ENCODE measurements at places on chromosomes 7 and 10.

- no peak for DNase-seq
These were observed 107.7 kb upstream of the FZD1 start for GRCh38 chr7:91156316-91157185.

- no peak for DNase-seq
These were observed 53.2 kb upstream of the TMEM273 start for GRCh38 chr10:49241385-49241784.

- DNase-seq: no peak
These were observed 22.9 kb upstream of the INSIG1 start for GRCh38 chr7:155274633-155275355.

- DNase-seq: no peak
These were observed 26.7 kb downstream of the IQCE start for GRCh38 chr7:2585446-2585845.

DNA sequence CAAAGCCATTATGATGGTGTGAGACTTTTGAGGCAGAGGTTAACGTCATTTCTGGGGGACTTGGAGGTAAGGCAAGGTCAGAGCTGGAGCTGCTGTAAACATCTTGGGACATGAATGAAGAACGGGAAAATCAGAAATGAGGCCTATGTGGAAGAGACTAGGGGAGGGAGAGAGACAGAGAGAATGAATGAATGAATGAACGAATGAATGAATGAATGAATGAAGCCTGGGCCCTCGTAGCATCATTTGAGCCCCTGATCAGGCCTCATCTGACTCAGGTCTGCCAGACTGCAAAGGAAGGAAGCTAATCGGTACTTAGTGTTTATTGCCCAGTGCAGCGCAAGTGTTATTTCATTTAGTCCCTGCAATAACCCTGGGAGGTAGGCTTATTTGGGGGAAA is 79.6 kb downstream of the SLIT1 start:
- no peak for DNase-seq

DNA sequence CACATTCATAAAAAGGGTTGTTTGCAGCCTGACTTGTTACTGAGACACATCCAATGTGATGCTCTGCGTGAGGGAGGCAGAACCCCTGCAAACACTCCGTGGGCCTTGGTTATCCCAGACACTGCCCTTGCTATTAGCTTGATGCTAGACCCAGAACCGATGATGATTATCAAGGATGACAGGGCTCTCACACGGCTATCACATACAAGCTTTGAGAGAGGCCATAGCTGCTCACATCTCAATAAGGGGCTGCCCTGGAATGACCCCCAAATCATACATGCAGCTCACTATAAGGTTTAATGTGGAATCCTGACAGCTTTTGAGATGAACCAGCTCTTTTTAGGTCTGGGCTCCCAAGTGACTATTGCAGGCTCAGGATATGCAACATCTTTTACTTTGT is 44.4 kb upstream of the TCERG1L start:
- DNase-seq: no peak

GRCh38 chr7:57789130-57789529 is 339.2 kb downstream of the ZNF716 start:
- no peak for DNase-seq

- DNase-seq: peak; percentile 22
These were observed 77.0 kb upstream of the GSDME start for GRCh38 chr7:24834128-24834798.

DNA sequence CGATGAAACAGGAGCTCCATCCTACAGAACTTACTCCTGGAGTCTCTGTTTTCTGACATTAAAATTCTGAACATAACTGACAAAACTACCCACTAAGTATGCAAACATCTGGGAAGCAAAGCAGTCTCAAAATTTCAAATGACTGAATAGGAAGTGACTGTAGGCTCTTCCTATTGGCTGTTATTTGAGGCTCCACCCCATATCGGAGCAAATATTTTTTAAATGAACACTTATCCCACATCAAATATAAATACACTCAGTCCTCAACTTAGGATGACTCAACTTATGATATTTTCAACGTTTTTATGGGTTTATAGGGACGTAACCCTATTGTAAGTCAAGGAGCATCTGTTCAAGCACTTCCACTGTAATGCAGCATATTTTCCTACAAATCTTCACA is 8.8 kb downstream of the HSPA12A start:
- DNase-seq: no peak

- DNase-seq: no peak
These were observed 26.8 kb upstream of the ITPRID1 start for GRCh38 chr7:31487071-31487470.

- DNase-seq: no peak
These were observed 23.1 kb upstream of the ZC3HAV1L start for GRCh38 chr7:139058943-139059342.

DNA sequence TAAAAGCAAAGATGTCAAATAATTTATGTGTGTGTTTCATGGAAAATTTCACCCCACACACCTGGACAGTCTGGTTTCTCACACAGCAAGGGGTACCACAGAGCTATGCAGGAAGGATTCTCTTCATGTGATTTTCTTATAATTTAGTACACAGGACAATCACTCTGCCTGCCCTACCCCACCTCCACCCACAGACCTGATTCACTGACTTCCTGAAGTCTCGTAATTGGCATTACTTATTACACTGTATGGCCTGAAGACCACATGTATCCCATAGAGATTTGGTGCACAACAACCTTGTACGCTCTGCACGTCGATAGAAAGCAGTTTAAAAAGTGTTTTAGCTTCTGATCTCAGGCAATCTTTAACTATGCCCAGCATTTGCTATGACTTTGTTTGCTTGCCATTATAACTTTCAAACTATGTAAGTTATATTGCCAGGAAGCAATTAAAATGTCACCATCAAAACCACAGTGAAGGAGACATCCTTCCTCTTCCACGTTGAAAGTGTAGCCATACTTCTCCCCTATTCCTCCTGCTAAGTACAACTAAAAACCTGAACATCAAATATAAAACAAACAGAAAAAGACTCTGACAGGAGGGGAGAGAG is 279.4 kb upstream of the IMMP2L start:
- DNase-seq: no peak

GRCh38 chr10:100045592-100045991 is 35.8 kb upstream of the DNMBP start:
- DNase-seq: no peak

GRCh38 chr10:75957314-75958120 is 526.1 kb downstream of the LRMDA start:
- DNase-seq: no peak

GRCh38 chr7:97079300-97079699 is 38.2 kb upstream of the SDHAF3 start:
- no peak for DNase-seq

DNA sequence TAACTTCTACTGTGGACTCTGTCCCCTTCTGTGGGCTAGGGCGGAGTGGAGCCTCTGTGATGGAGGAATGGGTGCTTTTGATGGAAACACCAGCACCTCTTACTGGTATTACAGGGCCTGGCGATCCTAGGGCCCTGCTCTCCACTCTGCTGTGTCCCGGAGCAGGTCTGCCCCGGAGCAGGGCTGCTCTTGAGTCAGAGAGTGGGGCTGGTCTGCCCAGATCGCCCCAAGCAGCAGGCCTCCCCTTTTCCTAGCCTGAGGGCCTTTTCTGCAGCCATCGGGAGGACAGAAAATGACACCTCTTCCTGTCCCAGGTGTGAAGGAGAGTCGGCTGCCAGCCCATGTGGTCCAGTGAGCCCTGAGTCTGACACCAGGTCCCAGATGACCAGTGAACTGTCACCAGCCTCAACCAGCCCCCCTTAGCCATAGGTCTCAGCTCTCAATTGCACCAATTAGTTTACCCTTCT is 1.4 kb downstream of the ZNF282 start:
- no peak for DNase-seq

GRCh38 chr10:101012525-101013364 is 13.1 kb downstream of the LZTS2 start:
- DNase-seq: no peak

DNA sequence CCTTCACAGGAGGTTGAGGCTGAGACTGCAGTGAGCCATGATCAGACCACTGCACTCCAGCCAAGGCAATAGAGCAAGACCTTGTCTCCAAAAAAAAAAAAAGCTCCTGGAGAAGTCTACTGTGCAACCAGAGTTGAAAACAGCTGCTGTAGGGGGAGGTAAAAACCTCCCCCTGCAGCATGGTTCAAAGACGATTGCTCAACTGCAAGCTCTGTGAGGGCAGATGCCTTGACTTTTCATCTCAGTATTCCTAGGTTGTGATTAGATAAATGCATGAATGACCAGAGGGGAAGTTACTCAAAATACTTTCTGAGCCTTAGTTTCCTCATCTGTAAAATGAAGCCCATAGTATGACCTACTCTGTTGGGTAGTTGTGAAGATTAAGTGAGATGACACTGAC is 25.0 kb upstream of the PPA1 start:
- no peak for DNase-seq

DNA sequence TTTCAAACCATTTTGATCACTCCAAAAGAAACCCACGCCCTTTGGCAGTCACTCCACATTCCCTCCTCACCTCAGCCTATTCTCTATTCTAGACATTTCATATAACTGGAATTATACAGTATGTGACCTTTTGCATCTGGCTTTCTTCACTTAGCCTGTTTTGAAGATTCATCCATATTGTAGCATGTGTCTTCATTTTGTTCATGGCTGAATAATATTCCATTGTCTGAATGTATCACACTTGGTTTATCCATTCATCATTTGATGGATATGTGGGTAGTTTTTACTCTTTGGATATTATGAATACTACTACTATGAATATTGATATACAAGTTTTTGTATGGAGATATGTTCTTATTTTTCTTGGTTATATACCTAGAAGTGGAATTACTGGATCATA is 3.5 kb upstream of the OTUD1 start:
- DNase-seq: no peak

DNA sequence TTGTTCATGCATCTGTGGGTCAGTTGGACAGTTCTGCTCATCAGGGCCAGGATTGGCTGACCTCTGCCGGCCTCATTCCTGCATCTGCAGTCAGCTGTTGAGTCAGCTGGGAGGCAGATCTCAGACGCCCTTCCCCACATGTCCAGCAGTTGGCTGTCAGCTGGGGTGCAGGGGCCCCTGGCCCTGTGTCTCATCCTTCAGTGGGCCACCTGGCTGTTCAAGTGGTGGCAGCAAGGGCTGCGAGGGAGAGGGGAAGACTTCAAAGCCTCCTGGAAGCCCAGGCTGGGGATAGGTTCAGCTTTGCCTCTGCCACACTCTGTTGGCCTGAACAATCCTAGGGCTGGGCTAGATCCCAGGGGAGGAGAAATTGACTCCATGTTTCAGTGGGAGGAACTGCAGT is 33.2 kb downstream of the TACR2 start:
- no peak for DNase-seq

DNA sequence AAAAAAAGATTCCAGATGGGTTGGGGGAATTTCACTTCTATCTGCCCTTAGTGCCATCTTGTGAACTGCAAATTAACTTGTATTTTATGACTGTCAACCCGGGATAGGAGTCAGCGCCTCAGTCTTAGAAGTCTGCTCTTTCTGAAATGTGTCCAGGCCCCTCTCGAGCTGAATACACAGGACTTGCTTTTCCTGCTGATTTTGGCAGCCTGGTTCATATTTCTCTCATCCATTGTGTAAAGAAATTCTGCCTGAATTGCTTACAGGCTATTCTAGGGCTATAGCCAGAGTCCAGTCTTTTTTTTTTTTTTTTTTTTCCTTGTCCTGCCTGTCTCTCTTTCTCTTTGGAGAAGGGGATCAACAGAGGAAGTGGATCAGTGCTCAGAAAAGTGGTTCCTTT is 24.6 kb downstream of the GATA3 start:
- DNase-seq: no peak

DNA sequence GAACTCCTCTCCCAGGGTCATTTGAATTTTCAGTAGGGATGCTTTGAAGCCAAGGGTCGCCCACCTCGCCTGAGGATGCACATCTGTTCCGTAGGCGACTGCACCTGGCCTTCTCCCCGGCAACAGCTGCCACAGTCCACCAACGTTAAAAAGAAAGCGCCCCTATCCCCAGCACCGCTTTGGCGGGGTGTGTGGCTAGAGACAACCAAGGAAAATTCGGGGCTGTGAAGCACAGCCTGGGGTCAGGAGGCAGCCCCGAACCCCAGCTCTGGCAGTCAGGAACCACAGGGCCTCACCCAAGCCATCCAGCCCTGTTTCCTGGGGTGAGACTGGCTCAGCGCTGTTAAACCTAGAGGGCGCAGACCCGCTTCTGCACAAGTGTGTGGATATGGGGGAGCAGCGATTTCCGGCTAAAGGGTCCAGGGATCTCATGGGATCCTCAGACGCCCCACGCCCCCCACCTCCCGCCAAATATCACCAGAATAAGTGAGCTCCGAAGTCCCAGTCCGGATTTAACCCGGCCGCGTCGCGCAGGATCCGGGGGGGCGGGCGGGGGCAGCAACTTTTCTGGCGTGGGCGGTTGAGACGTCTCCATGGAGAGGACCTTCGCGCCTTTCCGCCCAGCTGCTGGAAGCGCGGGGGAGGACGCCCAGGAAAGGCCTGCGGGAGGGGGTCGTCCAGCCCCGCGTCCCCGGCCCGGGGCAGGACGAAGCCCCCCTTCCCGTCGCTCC is 822 bp downstream of the ZC3HAV1L start:
- DNase-seq: no peak

DNA sequence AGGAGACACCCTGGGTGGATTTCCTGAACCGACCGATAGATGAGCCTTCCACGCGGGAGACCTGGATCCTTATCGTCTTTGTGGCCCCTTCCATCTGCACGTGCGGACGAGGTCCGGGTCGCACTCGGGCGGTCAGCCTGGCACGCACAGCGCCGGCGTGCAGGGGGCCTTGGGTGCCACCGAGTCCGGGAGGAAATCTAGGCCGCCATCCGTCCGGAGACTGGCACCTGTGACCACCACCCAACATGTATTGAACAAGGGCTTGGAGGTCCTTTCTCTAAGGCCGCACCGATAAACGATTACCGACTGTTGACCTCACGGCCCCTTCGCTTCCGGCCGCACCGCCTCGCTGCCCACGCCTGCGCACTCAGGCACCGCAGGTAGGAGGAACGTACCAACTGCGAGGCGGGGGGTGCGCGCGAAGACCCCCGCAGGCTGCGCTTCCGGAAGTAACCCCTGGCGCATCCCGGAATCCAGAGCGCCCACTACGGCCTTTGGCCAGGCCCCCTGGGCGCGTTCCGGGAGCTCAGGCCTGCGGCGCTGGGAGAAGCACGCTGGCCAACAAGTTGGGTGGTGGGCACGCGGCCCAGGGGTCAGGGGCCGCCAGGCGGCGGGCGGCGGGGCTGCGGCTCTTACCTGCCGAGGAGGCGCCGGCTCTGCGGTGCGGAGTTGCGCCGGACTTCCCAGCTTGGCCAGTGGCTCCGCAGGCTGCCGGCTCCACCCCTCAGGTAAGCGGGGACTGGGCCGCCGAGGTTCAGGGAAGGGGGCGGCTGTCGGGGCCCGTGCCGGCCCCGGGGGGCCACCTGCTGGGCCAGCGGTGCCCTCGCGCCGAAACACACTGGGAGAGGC is at the start of the genes ACTR3C and LRRC61:
ACTR3C (minus strand) TSS at position 713 of the 849 bp plus-strand sequence. CDS start 28,249 bp downstream, outside the sequence.
LRRC61 (plus strand) TSS at position 523 of the 849 bp plus-strand sequence. CDS start 13,507 bp downstream, outside the sequence.
- no peak for DNase-seq

DNA sequence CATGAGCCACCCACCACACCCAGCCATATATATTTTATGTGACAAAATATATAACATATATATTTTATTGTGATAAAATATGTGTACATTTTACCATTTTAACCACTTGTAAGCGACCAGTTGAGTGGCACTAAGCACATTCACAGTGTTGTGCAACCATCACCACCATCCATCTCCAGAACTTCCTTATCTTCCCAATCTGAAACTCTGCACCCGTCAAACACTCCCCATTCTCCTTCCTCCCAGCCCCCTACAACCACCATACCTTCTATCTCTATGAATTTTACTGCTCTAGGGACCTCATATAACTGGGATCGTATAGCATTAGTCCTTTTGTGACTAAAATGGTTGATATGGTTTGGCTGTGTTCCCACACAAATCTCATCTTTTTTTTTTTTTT is 20.8 kb upstream of the CYTH3 start:
- no peak for DNase-seq
